ENCODE measurements at places on chromosomes 16 and 17.

- H3K27me3 ChIP-seq: no peaks in the 10 kb centered on the region
- H3K4me1 ChIP-seq: peaks cover 60% of the 10 kb centered on the region
- DNase-seq: peak; percentile 78
- peak within 1 kb of the TSS; percentile 98 for H3K4me3 ChIP-seq
These were observed at the start of gene IKZF3 for GRCh38 chr17:39863918-39864746. Gene IKZF3, minus strand, starts transcription at chr17:39864312. Its CDS starts 186 bp downstream, at chr17:39864126.

- H3K27me3 ChIP-seq: peaks cover 41% of the 10 kb centered on the region
- no peak overlapping the region for H3K4me3 ChIP-seq
- H3K4me1 ChIP-seq: peaks cover 2% of the 10 kb centered on the region
- no peaks in the 10 kb centered on the region for H3K36me3 ChIP-seq
These were observed 30.4 kb downstream of the ENGASE start for GRCh38 chr17:79104898-79105600.

DNA sequence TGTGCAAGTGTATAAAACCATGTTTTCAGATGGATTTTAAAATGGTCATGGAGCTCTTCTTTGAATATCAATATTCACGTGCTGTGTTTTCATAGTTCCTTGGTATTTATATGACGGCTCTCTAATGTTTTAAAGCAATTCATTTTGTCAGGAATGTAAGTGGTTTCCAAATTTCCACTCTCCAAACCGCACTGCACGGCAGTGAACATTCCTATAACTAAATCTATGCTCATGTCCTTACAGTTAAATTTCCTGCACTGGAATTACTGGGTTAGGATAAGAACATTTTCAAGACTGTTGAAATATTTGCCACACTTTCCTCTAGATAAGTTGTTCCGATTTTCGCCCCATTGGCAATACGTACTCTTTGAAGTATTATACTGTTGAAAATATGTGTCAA lies 398.9 kb downstream of the PMP22 start:
- peaks cover 8% of the 10 kb centered on the region for H3K27me3 ChIP-seq
- H3K36me3 ChIP-seq: no peaks in the 10 kb centered on the region
- H3K4me3 ChIP-seq: no peak overlapping the region

GRCh38 chr17:57213180-57213825 lies 43.0 kb upstream of the MSI2 start:
- no peaks in the 10 kb centered on the region for H3K4me1 ChIP-seq
- H3K27ac ChIP-seq: no peak overlapping the region
- H3K4me3 ChIP-seq: no peak overlapping the region
- peaks cover 6% of the 10 kb centered on the region for H3K27me3 ChIP-seq
- no peaks in the 10 kb centered on the region for H3K36me3 ChIP-seq
- no peak for DNase-seq

GRCh38 chr17:30021708-30022317 lies 80.4 kb downstream of the EFCAB5 start:
- H3K36me3 ChIP-seq: no peaks in the 10 kb centered on the region
- peak; percentile 47 for DNase-seq
- no peaks in the 10 kb centered on the region for H3K4me1 ChIP-seq
- H3K4me3 ChIP-seq: no peak overlapping the region
- H3K27me3 ChIP-seq: no peaks in the 10 kb centered on the region
